HFFc6 (cell line): ENCODE measurements at places on chromosomes 6 and 20. TPM values are rescaled to one million over a fixed set of nuclear protein-coding genes. Genes with fewer than 3 reads are reported as not detected.

GRCh38 chr6:5499644-5500306 lies 238.5 kb downstream of the FARS2 start:
- peak; percentile 79 for DNase-seq
- H3K27me3 ChIP-seq, result peaks cover 2% of the 10 kb centered on the region; the same call in 1 of the 2 replicates
- peak overlapping the region; percentile 92 for H3K27ac ChIP-seq
- peaks cover 11% of the 10 kb centered on the region for H3K36me3 ChIP-seq
- H3K4me1 ChIP-seq, result peaks cover 69% of the 10 kb centered on the region
- peak overlapping the region; percentile 84 for H3K4me3 ChIP-seq

DNA sequence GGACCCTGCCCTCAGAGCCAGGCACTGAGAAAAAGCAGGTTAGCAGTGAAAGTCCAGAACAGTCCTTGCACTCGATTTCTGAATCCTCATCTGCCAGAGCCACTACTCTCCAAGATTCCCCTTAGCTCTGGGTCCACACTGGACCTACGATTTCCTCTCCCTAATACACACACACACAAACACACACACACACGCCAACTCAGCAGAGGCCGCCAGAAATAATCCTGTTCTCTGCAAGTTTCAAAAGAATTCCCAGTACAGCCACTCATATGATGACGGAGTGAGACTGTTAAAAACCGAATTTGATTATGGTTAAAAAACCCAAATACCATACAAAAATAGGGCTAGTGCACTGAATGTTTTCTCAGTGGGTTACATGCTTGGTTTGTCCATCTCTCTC lies 90.8 kb downstream of the GMPR start:
- DNase-seq, result no peak
- H3K4me3 ChIP-seq, result no peak overlapping the region
- H3K36me3 ChIP-seq, result peaks cover 12% of the 10 kb centered on the region
- H3K4me1 ChIP-seq, result peaks cover 6% of the 10 kb centered on the region
- H3K27ac ChIP-seq, result 0 out of 2 replicates have a peak overlapping the region, but pooled peaks have one; percentile 0
- H3K27me3 ChIP-seq, result peaks cover 6% of the 10 kb centered on the region

DNA sequence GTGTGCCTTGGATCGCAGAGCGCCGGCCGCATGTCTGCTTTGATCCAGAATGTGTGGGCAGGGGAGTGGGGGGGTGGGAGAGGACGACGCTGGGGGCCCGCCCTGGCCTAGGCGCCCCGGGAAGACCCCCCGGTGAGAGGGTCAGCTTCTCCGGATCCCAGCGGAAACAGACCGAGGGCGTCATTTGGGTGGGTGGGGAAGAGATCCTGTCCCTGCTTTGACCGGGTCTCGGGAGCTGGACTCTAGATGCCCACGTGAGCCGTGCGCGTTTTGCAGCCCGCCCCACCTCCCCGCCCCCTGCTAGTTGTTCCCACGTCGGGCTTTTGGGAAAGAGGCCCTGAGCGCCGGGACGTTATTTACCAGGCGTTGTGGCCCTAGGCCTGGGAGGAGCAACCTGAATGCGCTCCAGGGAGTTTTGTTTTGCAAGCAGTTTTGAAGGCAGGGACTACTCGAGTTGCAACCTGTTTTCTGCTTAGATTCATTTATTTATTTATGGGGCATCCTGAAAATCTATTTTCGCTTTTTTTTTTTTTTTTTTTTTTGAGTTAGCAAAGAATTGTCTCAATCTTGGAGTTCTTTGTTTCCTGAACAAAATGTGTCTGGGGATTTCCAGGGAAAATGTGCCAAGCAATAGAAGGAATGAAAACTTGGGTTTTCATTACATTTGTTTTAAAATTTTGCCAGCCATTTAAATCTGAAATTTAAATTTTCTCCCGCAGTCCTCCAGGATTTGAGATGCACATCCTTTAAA lies 1.6 kb downstream of the DSP start:
- no peaks in the 10 kb centered on the region for H3K36me3 ChIP-seq
- H3K27ac ChIP-seq, result peak overlapping the region; percentile 89
- peaks cover 2% of the 10 kb centered on the region; the same call in 1 of the 2 replicates for H3K27me3 ChIP-seq
- peak overlapping the region; percentile 96 for H3K4me3 ChIP-seq
- peak; percentile 50 for DNase-seq

DNA sequence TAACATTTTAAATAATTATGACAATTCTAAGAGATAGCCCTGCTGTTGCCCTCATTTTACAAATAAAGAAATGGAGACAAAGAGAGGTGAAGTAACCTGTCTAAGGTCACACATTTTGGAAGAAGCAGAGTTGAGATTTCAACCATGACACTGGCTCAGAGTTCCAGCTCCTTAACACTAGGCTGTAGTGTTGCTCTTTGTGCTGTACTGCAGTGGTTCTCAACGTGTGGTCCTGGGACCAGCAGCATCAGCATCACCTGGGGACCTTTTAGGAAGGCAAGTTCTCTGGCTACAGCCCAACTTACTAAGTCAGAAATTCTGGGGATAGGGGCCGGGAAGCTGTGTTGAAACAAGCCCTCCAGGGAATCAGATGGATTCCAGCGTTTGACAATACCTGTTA lies 62.4 kb upstream of the FERMT1 start:
- no peak overlapping the region for H3K4me3 ChIP-seq
- H3K4me1 ChIP-seq, result no peaks in the 10 kb centered on the region
- DNase-seq, result no peak
- H3K27me3 ChIP-seq, result peaks cover 1% of the 10 kb centered on the region; the same call in 1 of the 2 replicates
- H3K27ac ChIP-seq, result no peak overlapping the region

- H3K4me3 ChIP-seq, result peak overlapping the region; percentile 74
- peaks cover 89% of the 10 kb centered on the region for H3K4me1 ChIP-seq
- no peak for DNase-seq
- no peaks in the 10 kb centered on the region for H3K27me3 ChIP-seq
- peak overlapping the region; percentile 66 for H3K27ac ChIP-seq
Measured at GRCh38 chr6:74605922-74606581, 599.8 kb downstream of the COL12A1 start.

DNA sequence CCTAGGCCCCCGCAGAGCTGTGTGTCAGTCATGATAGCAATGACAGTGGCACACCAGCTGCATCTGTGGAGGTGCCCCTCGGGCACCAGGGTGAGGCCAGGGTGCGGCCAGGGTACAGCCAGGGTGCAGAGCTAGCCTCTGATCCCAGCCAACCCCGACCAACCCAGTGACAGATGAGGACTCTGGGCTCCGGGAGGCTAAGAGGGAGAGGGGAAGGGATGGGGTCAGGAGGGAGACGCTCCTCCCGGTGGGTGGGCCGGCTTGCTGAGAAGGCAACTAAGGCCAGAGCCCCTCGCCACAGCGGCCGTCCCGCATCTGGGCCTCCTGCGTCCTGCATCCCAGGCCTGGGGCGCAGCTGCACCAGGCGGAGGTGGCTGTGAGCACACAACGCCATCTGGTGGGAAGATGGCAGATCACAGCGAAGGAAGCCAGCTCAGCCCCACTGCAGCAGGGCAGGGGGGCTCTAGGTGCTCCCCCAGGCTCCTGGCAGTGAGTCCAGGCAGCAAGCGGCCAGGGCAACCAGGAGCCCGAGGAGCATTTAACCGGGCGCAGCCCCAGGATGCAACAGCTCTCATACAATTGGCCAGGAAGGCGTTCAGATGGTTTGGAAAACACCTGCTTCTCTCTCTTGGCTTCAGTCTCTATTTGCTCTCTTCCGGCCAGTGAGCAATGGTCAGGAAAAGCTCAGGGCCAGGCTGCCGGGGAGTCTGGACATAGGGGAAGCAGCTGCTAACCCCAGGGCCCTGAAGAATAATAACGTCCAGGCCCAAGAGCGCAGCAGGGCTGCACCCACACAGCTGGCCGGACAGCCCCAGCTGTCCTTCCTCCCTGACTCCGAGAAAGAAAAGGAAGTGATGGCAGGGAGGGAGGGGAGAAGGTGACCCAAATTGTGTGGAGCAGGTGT lies 169.4 kb downstream of the TAF4 start:
- H3K36me3 ChIP-seq, result peaks cover 7% of the 10 kb centered on the region; the same call in 1 of the 2 replicates
- no peak overlapping the region for H3K4me3 ChIP-seq
- peak; percentile 17 for DNase-seq
- peaks cover 5% of the 10 kb centered on the region for H3K27me3 ChIP-seq
- H3K27ac ChIP-seq, result no peak overlapping the region
- no peaks in the 10 kb centered on the region for H3K4me1 ChIP-seq

DNA sequence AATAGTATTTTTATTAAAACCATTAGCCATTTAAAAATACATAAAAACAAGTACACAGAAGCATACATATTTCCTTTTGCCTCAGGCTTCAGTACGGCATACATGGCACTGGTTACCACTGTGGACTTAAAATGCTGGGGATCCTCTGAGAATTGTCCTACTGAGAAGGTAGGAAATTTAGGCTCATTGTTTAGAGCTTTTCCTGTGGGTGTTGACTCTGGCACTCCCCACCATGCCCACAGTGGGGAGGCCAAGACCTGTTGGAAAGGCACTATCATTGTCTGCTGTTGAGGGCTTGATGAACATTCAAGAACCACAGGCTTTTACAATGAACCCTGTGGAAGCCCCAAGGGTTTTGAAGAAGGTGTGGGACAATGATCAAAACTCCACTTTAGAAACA lies 473.4 kb downstream of the BTBD3 start:
- 0 out of 2 replicates have a peak, but pooled peaks cover 6% of the 10 kb centered on the region for H3K36me3 ChIP-seq
- no peak overlapping the region for H3K27ac ChIP-seq
- no peak for DNase-seq
- no peaks in the 10 kb centered on the region for H3K27me3 ChIP-seq

DNA sequence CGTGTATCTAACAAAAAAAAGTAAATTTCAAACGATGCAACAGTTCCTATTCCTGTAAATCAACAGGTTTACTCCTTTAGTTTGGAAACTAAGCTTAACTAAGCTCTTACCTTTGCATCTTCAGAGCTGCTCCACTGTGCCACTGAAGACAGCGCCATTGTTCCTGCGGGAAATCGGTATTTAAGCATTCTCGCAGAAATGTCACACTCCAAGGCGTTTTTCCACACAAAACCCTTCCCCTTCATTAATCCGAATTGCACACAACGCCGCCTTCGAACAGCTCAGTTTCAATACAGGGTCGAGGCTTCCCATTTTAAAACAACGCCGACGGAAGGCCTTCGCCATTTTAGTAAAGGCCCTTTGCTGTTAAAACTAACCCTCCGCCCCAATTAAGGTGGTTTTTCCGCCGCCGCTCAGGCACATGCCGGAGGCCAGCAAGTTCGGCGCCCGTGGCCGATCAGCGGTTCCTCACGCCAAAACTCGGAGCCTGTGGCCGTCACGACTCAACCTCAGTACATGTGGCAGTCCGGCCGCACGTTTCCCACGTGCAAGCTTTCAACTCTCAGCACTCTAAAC lies 35.4 kb upstream of the SYNCRIP start:
- peaks cover 52% of the 10 kb centered on the region for H3K4me1 ChIP-seq
- H3K4me3 ChIP-seq, result peak overlapping the region; percentile 99
- H3K27me3 ChIP-seq, result peaks cover 28% of the 10 kb centered on the region
- H3K36me3 ChIP-seq, result peaks cover 60% of the 10 kb centered on the region
- peak overlapping the region; percentile 100 for H3K27ac ChIP-seq

DNA sequence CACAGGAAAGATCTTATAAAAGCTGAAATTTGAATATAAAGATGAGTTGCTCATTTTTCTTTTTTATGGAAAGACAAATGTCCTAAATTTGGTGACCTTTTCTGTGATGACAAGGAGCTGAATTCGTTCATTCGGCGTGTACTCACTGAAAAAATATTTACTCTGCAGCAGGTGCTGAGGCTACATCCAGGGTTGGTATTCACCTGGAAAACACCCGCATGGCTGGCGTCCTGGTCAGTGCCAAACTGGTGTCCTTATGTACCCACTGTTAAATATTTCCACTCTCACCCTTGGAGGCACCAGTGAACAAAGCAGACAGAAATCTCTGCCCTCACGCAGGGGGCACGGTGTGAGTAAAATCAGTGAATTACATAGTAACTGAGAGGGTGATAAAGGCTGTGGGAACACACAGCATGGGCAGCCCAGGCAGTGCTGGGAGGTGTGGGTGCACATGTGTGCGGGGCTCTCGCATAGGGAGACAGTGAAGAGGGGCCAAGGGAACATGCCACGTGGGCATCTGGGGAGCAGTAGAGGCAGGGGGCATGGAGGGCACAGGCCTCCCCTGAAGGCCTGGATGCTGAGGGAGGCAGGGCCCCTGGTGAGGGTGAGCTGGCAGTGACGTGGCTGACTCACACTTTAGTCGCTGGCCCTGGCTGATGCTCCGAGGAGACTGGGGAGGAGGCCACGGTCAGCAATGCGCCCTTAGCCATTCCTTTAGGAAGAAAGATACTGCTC lies 89.7 kb downstream of the INSM1 start:
- peaks cover 9% of the 10 kb centered on the region for H3K27me3 ChIP-seq
- no peaks in the 10 kb centered on the region for H3K36me3 ChIP-seq
- peak; percentile 22 for DNase-seq
- H3K4me1 ChIP-seq, result peaks cover 34% of the 10 kb centered on the region
- H3K27ac ChIP-seq, result peak overlapping the region; percentile 63

GRCh38 chr6:155254139-155254538 lies 9.7 kb upstream of the CLDN20 start:
- DNase-seq, result no peak
- peaks cover 2% of the 10 kb centered on the region; the same call in 1 of the 2 replicates for H3K27me3 ChIP-seq
- H3K27ac ChIP-seq, result no peak overlapping the region

GRCh38 chr20:625360-625932 lies 15.3 kb upstream of the TCF15 start:
- no peak overlapping the region for H3K27ac ChIP-seq
- no peak overlapping the region for H3K4me3 ChIP-seq
- H3K4me1 ChIP-seq, result peaks cover 13% of the 10 kb centered on the region
- DNase-seq, result no peak
- H3K27me3 ChIP-seq, result peaks cover 33% of the 10 kb centered on the region

GRCh38 chr6:146526192-146526591 lies 17.4 kb upstream of the RAB32 start:
- DNase-seq, result peak; percentile 21
- no peaks in the 10 kb centered on the region for H3K4me1 ChIP-seq
- no peak overlapping the region for H3K4me3 ChIP-seq
- no peaks in the 10 kb centered on the region for H3K27me3 ChIP-seq
- H3K36me3 ChIP-seq, result no peaks in the 10 kb centered on the region
- no peak overlapping the region for H3K27ac ChIP-seq

DNA sequence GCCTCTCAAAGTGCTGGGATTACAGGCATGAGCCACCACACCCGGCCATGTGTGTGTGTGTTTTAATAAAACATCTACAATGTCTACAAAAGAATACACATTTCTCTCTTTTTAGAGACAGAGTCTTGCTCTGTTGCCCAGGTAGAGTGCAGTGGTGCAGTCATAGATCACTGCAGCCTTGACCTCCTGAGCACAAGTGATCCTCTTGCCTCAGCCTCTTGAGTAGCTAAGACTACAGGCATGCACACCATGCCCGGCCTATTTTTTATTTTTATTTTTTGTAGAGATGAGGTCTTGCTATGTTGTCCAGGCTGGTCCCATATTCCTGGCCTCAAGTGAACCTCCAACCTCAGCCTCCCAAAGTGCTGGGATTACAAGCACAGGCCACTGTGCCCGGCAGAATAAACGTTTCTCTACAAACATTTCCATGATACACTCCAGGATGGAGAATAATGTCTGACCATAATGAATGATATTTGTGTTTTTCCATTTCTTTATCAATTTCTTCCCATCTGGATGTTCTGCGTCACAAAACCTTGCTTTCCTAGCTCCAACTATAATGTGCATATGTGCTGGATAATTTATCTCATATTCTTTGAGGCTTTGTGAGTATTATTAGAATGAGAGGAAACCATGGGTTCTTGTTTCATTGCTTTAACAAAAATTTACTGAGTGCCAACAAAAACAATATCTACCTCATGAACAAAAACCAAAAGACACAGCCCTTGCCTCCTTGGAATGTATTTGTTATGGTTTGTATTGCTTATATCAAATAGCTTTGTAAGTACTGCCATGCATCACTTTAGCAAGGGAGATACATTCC lies 28.6 kb upstream of the CCN2 start:
- H3K27me3 ChIP-seq, result no peaks in the 10 kb centered on the region; the same call in 1 of the 2 replicates
- H3K36me3 ChIP-seq, result no peaks in the 10 kb centered on the region
- peak overlapping the region; percentile 27 for H3K27ac ChIP-seq
- peak overlapping the region; percentile 4; the same call in 1 of the 2 replicates for H3K4me3 ChIP-seq

The TREM1 gene
- not detected in 3 replicates for total RNA-seq

The HLA-DOB gene
- total RNA-seq, result 0.20 to 0.28 TPM in 2 of 3 replicates, not detected in the other

The NEU1 gene
- total RNA-seq, result 42.5 to 54.3 TPM (median 49.8 TPM) in 3 replicates

The SLC44A4 gene
- not detected in 3 replicates for total RNA-seq

The WFDC5 gene
- total RNA-seq, result not detected in 3 replicates

The CTAGE9 gene
- total RNA-seq, result not detected in 3 replicates
